GM04504 (cell line): ENCODE measurements at places on chromosomes 12 and 14.

GRCh38 chr14:63939006-63939270 is 86.1 kb downstream of the SYNE2 start:
- no peak for DNase-seq

DNA sequence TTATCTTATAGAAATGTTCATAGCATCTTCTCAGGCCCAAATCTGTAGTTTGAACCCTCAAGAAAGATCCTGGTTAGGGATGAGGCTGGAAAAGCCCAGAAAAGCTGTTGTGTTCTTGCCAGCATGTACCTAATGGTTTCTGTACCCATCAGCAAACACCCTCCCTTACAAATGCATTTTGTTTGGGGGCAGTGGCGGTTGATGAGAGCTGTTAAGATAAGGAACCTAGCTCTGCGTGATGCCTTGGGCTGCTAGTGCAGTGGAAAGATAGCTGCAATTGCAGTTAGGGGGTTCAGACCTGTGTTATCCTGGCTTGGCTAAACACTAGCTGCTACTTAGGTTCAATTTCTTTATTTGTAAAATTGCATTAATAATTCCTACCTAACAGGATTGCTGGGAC is 3.6 kb downstream of the TPH2 start:
- no peak for DNase-seq

DNA sequence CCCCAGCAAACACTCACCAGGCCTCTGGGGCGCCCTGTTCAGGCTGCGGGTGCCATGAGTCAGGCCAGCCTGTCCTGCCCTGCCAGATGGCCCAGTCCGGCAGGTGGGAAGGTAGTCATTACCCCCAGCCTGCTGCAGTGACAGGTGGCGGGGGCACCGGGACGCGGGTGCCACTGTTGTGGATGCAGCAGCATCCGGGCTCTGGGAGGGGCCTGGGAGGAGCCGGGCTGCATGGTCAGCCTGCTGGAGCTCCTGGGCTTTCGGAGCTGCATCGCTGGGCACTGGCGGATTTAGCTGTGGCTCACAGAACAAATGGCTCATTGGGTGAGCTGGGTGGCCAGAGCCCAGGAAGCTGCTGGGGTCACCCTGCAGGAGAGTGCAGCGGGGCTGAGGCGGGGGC is 13.5 kb downstream of the CEP170B start:
- no peak for DNase-seq

GRCh38 chr14:87992346-87992717 is 650 bp downstream of the GALC start:
- DNase-seq, result peak; percentile 12

GRCh38 chr14:102591944-102592762 is at the start of gene RCOR1:
TSS of gene RCOR1 (plus strand) at chr14:102592649. CDS start at chr14:102592887, 238 bp downstream.
- peak; percentile 95 for DNase-seq

DNA sequence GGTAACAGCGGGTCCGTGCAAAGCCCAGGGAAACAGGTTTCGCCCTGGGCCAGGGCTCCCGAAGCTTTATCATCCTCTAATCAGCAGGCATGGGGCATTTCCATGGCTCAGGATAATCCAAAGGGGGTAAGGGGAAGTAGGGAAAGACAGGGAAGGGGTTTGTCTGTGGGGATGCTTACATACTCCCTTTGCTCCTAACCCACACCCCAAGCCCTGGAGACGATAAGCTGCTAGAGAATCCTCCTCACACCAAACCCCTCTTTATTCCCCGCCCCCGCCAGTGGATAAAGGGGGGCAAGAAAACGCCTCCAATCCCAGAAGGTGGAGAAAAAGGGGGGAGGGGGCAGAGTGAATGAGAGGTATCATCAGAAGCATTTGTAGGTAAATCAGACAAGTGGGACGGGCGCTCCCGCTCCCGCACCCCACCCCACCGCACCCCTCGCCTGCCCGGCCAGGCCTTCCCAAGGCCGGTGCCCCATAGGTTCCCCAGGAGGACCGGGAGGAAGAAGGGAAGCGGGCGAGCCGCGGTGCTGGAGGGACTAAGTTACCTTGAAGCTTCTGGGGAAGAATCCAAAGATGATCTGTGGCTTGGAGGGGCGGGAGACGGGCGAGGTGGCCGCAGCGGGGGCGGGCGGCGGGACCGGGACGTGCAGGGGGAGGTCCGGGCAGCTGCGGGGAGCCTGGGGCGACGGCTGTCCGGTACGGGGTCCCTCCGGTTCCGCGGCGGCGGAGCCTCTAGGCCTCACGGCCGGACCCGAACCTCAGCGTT is 762 bp downstream of the PPP2R5E start:
- DNase-seq, result no peak

DNA sequence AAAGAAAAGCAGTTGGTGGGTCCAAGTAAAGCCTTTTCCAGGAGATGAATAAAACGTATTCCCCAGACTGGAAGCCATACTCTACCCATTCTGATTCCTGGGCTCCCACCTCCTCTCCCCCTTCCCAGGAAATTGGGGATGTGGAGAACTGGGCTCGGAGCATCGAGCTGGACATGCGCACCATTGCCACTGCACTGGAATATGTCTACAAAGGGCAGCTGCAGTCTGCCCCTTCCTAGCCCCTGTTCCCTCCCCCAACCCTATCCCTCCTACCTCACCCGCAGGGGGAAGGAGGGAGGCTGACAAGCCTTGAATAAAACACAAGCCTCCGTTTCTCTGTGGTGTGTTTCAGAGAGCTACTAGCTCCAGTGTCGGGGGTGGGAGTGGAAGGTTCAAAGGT is 822 bp upstream of the RDH5 start:
- no peak for DNase-seq

DNA sequence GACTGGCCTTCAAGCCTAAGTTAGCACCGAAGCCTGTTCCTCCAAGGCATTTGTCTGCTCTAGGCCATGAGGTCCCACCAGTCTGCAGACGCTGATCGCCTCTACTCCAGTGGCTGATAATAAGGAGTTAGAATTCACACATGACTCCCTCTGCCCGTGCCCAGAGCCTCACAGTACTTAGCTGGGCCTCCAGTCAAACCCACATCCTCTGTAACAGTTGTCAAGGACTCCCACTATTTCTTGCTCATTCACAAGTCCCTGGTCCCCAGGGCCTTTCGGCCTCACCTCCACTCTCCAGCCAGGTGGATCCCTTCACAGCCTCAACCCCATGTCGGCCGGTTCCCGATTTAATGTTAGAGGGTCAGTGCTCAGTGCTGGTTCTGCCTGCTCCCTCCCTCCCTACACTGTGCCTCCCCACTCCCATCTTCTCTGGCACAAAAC is 6.3 kb upstream of the KRT5 start:
- DNase-seq, result no peak

DNA sequence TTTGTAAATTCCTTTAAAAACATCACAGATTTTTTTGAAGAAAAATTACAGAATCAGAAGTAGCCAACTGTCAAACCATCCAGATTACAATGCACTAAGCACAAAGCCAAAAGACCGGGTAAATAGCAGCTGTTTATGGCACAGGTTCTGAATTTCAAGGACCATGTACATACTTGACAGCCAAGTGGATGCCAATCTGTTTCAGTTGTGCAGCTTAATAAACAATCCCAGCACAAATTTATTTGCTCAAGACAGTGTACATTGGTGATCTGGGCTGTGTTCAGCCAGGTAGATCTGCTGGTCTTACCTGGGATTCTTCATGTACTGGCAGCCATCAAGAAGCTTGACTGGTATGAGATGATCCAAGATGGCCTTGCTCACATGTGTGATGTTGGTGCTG is 229.8 kb upstream of the FLRT2 start:
- DNase-seq, result no peak

GRCh38 chr14:72786378-72787350 is 107.2 kb downstream of the DPF3 start:
- DNase-seq, result no peak

DNA sequence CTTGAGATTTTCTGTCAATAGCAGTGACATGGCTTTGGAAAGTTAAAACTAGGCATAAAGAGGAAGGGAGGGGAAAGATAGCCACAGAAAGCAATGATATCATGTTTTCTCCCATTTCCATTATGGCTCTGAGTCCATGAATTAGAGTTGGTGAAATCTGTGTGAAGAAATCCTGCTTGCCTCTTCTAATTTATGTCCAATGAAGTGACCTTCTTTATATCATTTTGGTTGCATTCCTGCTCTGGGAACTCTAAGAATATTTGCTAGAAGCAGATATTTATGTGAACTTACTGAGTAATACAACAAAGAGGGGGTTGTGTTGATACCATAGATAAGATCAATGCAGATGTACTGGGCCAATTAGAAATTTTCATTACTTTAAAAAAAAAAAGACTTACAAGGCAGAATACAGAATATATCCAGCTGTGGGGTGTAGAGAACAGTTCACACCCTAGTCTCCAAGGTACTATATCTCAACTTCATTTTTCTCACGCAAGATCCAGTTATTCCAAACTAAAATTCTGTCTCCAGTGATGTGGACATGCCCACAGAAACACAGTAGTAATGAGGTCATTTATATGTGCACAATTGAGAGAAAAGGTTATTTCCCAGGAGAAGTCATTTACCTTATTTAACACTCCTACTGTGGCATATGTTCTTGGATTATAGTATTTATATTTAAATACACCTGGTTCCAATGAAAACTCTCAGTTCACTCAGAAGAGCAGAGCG is 51.5 kb upstream of the KCNJ8 start:
- DNase-seq, result no peak

DNA sequence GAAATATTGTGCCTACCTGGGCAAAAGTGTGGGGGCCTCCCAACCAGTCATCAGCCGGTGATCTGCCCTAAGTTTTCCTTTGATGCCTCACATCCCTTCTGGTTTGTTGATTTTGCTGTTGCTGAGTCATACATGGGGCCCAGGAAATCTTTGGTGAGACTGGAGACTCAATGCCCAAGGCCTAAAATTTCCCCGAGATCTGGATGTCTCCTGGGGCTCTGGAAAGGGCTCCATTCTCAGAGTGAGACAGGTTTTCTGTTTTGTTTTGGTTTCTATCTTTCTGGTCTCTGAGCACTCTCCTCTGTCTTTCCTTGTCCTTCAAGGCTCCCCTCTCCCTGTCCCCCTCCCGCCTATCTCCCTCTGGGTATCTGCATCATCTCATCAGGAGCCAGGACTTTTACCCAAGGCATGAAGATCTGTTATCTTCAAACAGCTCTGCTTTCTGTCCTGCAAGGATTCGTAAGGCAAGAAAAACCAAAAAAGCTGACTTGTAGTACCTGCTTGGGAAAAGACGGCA is 152.8 kb upstream of the MAX start:
- no peak for DNase-seq

DNA sequence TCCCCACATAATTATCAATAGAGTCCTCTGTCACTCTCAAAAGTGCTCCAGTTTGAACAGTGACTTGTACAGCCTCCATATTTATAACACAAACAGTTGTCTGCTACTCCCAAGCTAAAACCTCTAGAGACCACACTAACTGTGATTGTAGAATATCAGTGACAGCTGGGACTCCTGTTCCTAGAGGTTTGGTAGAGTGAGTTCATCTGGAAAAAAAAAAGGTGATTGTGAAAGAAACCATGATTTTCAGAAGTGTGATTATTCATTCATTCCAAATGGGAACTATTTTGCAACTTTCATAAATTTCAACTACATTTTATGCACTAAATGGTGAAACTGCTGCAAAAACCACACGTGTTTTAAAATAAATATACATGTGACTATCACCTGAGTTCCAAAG is 128.0 kb upstream of the PLXNC1 start:
- no peak for DNase-seq

- DNase-seq, result no peak
Observed at GRCh38 chr14:101442451-101442850, 118.8 kb upstream of the DIO3 start.

DNA sequence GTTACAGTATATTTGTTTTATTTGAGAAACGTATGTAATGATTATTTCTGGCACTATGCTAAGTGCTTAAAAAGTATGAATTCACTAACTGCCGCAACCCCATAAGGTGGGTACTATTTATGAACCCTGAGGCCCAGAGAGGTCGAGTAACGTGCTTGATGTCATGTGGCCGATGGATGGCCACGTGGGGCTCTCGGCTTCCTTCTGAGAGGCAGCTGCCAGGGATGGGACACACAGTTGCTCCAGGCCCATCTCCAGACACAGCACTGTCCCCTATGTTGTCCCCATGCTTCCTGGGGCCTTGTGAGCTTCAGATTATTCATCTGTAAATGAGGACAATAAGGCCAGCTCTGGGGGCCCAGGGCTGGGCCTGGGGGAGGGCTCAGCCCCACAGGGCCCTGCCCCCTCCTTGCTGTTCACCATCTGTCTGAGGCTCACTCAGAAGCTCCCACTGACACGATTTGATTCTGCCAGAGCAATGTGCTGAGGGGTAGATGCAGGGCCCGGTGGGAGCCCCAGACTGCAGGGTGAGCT is 115.0 kb downstream of the CALM1 start:
- no peak for DNase-seq

GRCh38 chr12:104683831-104684503 is 227.2 kb downstream of the CHST11 start:
- no peak for DNase-seq

DNA sequence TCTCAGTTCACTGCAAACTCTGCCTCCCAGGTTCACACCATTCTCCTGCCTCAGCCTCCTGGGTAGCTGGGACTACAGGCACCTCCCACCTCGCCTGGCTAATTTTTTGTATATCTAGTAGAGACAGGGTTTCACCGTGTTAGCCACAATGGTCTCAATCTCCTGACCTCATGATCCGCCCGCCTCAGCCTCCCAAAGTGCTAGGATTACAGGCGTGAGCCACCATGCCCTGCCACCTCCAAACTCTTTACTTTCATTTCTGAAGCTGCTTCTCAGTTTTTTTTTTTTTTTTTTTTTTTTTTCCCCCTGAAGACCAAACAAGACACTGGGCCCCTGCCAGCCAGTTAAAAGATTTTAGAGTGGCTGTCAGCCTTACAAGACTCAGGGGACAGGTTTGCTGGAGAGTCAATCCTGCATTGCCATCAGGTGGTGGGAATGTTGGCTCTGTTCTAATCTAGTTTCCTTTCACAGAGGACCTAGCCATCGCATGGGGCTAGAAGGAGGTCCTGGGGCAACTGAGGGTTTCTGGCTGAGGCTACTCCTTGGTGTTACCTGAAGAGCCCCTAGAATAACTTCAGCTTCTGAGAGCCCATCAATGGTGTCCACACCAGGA is 37.4 kb upstream of the HIGD1C start:
- no peak for DNase-seq

GRCh38 chr12:1918081-1918883 is at the start of gene CACNA2D4:
TSS of gene CACNA2D4 (minus strand) at chr12:1918652. CDS start at chr12:1918473, 179 bp downstream.
- DNase-seq, result no peak

GRCh38 chr14:59238216-59238615 is 49.7 kb downstream of the DAAM1 start:
- DNase-seq, result no peak

- DNase-seq, result peak; percentile 33
Observed at GRCh38 chr12:851913-852312, 97.6 kb downstream of the RAD52 start.

DNA sequence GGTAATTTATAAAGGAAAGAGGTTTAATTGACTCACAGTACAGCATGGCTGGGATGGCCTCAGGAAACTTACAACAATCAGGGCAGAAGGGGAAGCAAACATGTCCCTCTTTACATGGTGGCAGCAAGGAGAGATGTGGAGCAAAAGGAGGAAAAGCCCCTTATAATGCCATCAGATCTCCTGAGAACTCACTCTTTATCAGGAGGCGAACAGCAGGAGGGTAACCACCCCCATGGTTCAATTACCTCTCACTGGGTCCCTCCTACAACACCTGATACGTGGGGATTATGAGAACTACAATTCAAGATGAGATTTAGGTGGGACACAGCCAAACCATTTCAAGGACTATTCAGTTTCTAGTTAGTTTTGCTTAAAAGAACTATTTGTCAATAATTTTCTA is 453.3 kb downstream of the C12orf50 start:
- DNase-seq, result no peak

- no peak for DNase-seq
Observed at GRCh38 chr12:121494093-121494787, 86.6 kb downstream of the KDM2B start.
